Activated T-cell treated with anti-CD3 and anti-CD28 coated beads for 4 hours (primary cell): ENCODE measurements at places on chromosomes 4 and X.

DNA sequence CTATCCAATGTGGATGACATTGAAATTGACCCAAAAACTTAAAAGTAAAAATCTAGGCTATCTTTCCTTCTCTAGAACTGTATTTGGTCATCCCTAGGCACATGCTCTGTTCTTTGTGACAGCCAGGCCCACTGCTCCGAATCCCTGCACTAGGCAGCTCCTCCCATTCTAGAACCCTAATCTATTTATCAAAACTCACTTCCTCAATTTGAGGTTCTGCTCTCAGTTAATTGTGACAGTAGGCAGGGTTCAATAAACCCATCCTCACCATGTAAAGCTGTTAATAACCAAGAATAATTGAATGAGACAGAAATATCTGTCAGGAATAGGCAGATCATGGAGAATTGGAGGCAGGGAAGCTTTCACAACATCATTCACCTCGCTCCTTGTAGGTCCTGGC, 51.9 kb upstream of the IRF2 start:
- no peak for DNase-seq

- no peak for DNase-seq
Observed at GRCh38 chrX:71515038-71515396, 17.9 kb upstream of the OGT start.

DNA sequence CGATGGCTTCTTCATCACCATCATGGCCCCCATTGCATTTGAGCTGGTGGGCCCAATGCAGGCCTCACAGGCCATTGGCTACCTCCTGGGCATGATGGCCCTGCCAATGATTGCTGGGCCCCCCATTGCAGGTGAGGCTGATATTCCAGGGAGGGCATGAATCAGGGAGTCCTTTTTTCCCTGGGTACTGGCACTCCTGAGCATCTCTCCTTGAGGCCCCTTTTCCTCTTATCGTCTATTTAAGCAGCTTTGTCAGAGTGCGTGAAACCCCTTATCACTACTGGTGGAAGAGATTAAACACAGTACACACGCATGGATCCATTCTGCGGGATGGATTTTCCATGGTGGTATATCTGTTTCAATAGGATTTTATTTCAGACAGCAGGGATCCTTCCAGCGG, 85.1 kb downstream of the RLIM start:
- DNase-seq: no peak

DNA sequence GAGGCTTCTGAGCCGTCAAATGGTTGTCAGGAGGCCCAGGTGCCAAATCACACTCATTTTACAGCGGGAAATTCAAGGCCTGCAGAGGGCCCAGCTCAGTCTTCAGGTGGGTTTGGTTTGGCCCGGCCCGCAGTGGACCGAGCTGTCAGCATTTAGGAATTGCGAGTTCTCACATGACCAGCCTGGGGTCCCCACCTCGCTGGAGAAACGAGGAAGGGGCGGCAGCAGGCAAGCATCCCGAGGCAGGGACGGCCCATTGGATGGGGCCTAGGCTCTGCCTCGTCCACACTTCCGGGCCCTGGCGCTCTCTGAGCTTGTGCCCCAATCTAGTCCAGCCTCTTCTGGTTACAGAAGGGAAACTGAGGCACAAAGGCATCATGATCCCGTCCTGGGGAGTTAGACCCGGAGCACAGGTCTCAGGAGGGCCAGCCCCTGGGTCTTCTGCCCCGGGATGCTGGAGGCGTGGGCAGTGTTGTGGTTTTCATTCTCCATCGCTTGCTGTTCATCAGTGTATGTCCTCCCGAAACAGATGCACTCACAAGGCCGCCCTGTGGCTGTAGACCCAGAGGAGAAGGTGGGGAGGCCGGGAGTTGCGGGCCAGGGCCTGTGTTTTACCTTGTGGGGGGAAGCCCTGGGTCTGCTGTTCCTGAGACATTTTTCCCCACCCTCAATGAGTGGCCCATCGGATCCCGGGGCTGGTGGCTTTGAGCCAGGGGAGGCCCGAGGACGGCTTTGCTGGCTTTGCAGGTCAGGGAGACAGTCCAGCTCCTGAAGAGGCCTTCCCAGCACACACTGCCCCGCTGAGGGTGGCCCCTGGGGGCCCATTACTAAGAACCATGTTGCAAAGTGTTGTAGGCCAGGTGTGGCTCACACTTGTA, 8.9 kb downstream of the PSAPL1 start:
- DNase-seq: no peak

- DNase-seq: no peak
Observed at GRCh38 chrX:13000301-13000811, 25.4 kb downstream of the TMSB4X start.

DNA sequence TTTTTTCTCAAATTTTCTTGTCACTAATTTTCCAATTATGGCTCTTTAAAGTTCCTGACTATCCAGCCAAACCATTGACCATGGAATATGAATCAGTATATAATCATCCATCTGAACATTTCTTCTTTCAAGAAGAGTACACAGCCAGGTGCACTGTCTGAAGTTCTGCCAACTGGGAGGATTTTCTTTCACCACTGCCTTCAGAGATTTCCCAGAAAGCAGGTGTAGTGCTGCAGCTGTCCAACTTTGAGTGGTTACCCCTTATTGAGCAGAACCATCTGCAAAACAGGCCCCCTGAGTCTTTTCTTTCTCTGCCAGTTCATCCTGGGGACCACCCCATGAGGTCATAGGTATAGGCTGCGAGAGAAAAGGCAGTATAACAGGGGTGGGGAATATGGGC, 1213.2 kb downstream of the RAPGEF2 start:
- DNase-seq: no peak

DNA sequence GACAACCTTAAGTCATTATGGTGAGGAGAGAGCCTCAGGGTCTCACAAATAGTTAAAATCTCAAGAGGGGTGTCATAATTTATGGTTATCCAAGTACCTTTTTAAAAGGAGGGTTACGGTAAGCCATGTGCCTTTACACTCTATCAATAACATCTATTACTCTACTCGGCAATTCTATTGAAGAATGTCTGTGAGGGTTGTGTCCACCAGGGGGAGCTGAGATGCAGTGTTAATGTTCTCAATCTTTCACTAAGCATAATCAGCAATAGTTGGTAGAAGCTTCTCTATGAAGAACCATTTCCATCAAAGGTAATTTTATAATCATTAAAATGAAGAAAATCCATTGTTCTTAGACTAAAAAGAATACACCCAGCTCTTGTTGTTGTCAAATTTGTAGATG, 457.4 kb downstream of the CENPC start:
- peak; percentile 6 for DNase-seq

DNA sequence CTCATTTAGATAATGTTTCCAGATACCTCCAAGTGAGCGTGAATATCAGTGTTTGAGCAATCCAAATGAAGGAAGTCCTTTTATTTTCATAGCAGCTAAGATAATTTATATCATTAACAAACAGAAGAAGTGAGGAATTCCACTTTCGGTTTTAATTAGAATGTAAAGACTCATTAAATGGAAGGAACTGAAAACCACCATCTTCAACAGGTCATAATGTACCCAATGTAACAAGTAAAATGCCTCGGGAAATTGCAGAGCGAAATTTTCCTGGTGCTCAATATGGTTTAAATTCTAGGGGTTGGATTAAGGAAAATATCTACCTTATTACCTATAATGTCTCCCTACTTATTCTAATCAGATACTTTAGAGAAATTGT, 33.9 kb upstream of the SLC9A7 start:
- DNase-seq: no peak

- DNase-seq: no peak
Observed at GRCh38 chrX:134002921-134003615, 17.7 kb upstream of the GPC3 start.

DNA sequence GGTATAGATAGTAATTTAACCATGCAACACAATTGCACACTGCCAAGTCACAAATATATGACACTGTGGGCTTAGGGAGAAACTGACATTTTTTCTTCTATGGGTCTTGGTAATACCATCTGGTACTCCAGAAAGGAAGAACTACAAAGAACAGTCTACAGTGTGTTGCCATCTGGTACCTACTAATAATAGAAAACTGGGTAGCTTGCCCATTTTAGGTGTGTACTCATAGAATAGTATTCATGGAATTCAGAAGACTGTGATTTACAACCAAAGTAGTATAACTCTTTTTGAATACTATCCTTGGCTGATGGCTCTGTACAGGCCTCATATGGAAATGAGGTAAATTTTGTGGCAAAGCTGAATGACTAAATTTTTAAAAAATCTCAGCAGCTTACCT, 132.6 kb upstream of the RPS6KA6 start:
- no peak for DNase-seq

DNA sequence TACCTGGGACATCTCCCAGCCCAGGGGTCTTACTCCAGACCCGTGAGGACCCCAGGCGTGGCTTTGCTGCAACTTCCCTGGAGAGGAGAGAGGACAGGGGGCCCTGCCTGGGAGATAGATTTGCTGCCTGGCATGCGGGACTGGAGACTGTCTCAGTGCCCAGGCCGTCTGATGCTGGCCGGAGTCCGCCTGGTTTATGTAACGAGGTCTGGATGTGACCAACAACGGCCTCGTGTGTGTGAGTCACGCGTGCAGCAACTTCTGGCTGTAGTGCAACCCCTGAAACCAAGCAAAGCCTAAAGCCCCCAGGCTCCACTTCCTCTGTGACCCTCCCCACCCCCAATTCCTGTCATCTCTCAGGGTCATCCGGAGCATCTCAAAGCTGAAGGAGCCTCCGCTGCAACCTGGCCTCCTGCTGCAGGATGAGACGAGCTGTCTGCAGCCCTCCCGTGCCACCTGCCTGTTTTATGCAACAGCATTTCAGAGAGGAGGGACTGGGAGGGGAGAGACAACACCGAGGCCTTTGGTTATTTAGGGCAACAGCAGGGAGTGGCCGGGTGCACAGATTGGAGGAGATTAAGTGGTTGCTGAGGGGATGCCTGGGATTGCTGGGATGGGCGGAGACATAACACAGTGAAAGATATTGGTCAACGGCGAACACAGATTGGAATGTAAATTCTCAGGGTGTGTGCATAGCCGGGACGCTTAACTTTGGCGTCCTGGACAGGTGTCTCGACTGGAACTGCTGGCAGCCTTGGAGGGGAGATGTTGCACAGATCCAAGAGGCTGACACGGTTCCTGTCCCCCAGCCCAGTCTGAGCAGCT, 16.0 kb downstream of the XG start:
- no peak for DNase-seq

- no peak for DNase-seq
Observed at GRCh38 chrX:11105080-11105479, 6.1 kb upstream of the HCCS start.

DNA sequence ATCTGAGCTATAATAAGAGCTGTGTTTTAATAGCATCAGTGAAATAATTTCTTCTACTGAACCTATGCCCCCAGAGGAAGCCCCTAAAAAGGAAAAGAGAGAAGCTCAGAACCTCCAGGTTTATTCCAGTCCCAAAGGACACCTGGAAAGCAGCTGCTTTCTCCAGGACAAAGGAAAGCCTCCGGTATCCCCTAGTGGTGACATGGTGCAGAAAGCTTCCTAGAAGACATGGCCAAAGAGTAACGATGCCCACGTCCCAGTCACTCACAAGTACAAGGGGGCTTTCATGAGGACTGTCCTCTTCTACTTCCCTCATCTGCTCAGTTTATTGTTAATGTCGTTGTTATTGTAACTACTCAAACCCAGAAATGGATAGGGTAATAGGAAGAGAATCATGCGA, 343.9 kb downstream of the UNC5C start:
- no peak for DNase-seq

- no peak for DNase-seq
Observed at GRCh38 chr4:152870606-152871005, 65.5 kb upstream of the FHDC1 start.

- DNase-seq: peak; percentile 41
Observed at GRCh38 chrX:14039344-14039743, 9.7 kb upstream of the GEMIN8 start.

DNA sequence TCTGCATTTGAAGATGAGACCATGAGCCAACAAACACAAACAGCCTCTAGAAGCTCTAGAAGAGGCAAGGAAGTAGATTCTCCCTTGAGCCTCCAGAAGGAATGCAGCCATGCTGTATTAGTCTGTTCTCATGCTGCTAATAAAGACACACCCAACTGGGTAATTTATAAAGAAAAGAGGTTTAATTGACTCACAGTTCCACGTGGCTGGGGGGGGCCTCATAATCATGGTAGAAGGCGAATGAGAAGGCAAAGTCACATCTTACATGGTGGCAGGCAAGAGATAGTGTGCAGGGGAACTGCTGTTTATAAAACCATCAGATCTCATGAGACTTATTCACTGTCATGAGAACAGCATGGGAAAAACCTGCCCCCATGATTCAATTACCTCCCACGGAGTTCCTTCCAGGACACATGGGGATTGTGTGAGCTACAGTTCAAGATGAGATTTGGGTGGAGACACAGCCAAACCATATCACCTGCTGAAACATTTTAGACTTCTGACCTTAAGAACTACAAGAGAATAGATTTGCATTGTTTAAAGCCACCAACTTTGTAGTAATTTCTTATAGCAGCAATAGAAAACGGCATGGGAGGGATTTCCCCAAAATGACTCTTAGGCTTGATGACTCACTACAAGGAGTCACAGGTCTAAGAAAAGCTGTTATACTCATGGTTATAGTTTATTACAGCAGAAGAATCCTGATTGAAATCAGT, 284.4 kb upstream of the SFRP2 start:
- no peak for DNase-seq

- DNase-seq: no peak
Observed at GRCh38 chrX:46330981-46331380, 214.2 kb downstream of the ZNF674 start.

DNA sequence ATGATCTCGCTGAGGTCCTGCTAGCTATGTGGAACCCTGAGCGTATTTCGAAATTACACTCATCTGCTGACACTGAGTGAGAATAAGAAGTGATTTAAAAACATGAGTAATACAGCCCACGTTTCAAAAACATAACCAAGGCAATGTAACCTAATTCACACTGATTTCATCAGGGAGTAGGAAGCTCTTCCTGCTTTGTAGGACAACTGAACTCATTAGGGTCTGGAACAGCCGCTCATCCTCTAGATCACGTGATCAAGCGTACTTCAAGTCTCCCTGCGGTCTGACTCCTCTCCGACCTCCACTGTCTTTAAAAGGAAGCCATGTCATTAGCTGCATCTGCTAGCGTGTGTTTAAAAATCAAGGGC, 138.0 kb downstream of the NSUN7 start:
- no peak for DNase-seq

GRCh38 chr4:101155368-101155767, 192.0 kb downstream of the PPP3CA start:
- no peak for DNase-seq

DNA sequence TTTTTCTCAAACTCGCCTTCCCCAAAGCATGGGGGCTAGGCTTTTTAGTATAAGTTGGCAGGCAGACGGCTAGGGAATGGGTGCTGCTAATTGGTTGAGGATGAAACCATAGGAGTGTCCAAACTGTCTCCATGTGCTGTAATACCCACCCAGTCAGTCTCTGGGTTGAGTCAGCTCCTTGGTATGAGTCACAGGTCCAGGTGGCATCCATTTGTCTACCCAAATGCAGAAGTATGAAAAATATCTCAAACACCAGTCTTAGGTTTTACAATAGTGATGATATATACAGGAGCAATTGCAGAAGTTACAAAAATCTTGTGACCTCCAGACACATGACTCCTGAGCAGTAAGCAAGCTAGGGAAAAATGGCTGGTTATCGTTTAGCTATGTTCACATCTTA, 27.4 kb upstream of the CCSER1 start:
- DNase-seq: no peak

- DNase-seq: no peak
Observed at GRCh38 chr4:180589575-180589974, 1653.6 kb upstream of the TENM3 start.

- DNase-seq: no peak
Observed at GRCh38 chr4:184335520-184335919, 117.8 kb upstream of the ENPP6 start.

GRCh38 chr4:21858971-21859370, 89.6 kb downstream of the KCNIP4 start:
- no peak for DNase-seq
